ENCODE measurements at places on chromosomes 12 and 14.

- no peak for DNase-seq
Observed at GRCh38 chr14:77470224-77470870, 12.5 kb downstream of the AHSA1 start.

DNA sequence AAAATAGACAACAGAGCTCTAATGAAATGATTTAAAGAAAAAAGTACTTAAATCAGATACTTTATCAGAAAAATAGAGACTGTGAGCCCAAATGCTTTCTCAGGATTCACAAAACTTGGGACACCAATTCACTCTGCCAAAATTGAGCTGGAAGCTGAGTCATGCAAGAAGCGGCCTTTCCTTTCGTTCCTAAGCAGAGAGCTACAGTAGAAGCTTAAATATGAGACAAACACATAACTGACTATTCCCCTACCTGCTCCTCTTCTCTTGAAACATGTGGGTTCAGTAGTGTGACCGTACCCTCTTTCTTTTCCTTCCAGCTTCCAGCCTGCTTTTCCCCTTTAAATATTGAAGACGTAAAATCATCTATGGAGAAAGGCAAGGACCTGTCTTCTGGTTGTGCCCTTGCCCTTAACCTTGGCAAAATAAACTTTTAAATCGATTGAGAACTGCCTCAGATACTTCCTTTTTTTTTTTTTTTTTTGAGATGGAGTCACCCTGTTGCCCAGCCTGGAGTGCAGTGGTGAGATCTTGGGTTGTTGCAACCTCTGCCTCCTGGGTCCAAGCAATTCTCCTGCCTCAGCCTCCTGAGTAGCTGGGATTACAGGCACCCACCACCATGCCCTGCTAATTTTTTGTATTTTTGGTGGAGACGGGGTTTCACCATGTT is 4.4 kb upstream of the SDS start:
- DNase-seq: no peak

- DNase-seq: no peak
Observed at GRCh38 chr12:81597928-81598604, 161.1 kb downstream of the PPFIA2 start.

DNA sequence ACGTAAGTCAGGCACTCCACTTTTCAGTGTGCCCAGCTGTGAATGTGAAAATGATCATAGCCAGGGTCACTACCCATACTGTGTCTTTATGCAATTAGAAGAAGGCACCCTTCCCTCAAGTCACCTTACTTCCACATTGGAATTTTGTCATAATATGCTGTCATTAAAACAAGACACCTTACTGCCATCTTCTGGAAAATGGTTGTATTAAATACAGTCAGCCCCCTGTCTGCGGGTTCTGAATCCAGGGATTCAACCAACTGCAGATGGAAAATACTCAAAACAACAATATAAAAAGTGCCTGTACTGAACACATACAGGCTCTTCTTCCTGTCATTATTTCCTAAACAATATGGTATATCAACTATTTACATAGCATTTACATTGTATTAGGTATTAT is 70.2 kb upstream of the TBX5 start:
- DNase-seq: no peak

GRCh38 chr12:76144245-76144549 is 59.7 kb upstream of the NAP1L1 start:
- peak; percentile 27 for DNase-seq

DNA sequence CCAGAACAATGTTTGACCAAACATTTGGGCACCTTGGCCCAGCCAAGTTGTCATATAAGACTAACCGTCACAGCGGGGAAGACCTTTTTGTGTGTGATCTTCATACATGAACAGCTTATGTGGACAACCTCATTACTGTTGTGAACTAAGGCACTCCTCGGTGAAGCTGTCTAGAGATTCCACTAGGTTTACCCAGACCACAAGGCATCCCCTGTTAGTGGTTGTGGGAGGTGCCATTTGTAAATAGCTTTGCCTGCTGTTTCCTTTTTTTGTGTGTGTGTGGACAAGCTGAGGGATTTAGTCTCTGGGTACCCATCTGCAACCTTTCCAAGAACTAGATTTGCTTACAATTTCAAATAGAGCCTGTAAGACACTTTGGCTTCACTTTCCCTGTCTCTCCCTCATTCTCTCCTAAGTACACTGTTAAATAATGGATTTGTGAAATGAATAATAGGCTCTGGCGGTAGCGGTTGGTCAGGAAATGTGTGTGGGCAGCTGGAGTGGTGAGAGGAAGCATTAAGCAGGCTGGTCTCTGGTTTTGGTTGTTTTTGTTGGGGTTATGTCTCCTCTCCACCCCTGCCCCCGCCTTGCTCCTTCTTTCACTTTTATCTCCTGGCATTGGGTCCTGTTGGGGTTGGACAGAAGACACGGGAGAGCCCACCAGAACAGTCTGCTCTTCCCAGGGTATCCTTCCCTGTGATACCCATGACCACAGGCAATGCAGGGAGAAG is 727.6 kb downstream of the VRK1 start:
- DNase-seq: no peak

DNA sequence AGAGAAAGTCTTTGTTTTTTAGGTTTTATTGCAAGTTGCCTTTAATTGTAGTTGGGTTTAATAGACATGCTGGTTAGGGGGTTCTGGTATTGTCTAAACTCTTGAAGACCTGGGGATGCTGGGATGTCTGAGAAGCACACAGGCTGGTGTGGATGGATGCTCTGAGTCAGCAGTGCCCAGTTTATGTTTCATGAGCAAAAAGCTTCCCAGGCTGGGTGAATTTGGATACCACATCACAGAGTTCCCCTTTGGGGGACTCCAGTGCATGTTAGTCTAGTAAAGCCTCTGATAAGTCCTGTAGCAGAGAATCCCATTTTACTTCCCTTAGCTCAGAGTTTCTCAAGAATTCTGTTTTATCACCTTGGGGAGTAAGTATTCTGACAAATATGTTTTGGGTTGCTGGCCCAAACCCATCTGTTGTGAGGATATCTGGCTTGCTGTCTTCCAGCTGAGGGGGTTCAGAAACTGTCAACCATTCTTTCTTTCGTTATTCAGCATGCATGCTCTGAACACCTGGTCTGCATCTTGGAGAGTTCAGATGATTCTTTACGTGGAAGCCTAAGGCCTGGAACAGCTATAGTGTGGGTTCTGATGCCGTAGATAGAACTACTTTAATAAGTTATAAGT is 509.1 kb downstream of the VRK1 start:
- no peak for DNase-seq

GRCh38 chr12:80941916-80942315 is 4.2 kb upstream of the LIN7A start:
- DNase-seq: no peak

DNA sequence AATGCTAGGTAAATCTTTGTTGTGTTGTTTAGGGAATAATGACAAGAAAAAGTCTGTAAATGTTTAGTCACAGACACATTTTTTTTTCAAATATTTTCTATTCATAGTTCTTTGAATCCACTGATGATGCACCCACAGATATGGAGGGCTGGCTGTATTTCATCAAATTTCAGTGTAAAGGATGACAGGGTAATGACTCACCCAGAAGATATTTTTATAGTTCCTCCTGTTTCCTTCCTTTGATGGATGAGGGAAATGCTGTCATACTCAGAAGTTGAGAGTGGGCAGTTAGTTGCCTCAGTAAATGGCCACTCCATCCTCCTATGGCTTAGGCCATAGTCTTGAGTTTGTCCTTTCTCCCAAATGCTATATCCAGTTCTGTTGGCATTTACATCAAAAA is 76.9 kb upstream of the REP15 start:
- no peak for DNase-seq

GRCh38 chr12:74890237-74890599 is 319.4 kb downstream of the KCNC2 start:
- no peak for DNase-seq

GRCh38 chr12:95966287-95966870 is 23.2 kb downstream of the AMDHD1 start:
- no peak for DNase-seq

DNA sequence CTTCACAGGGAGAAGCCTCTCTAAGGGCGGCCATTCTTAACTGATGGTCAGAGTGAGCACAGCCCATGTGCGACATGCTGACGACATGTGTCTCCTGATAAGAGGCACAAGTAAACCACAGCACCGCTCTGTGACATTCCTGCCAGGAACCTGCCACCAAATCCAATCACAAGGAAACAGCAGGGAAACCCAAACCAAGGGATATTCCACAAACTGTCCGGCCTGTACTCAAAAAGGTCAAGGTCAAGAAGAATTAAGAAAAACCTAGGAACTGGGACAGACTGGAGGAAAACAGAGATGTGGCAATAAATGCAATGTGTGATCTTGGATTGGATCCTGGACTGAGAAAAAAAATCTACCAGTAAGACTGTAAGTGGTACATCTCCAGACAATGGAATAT is 91.9 kb downstream of the SYNE3 start:
- no peak for DNase-seq
